ENCODE measurements at places on chromosomes 2 and 18. TPM values are rescaled to one million over a fixed set of nuclear protein-coding genes. Genes with fewer than 3 reads are reported as not detected.

Gene ABCG8
- total RNA-seq = not detected

Gene DSG1
- not detected for total RNA-seq

Gene GNAL
- total RNA-seq = 0.15 TPM

Gene OTOS
- total RNA-seq = not detected

Gene COLEC12
- 27.1 TPM for total RNA-seq

Gene PAX8
- total RNA-seq = under 0.01 TPM

Gene MYCN
- total RNA-seq = 0.65 TPM

Gene ZNF804A
- under 0.01 TPM for total RNA-seq

Gene CREG2
- 0.97 TPM for total RNA-seq

Gene MMADHC
- 243 TPM for total RNA-seq

Gene PSMG2
- total RNA-seq = 82.2 TPM

Gene ARHGEF4
- total RNA-seq = not detected

Gene MARCHF4
- total RNA-seq = 6.2 TPM

Gene GALNT14
- total RNA-seq = 2.6 TPM

Gene DYNAP
- total RNA-seq = not detected

Gene ANKRD29
- not detected for total RNA-seq

Gene KCNG2
- not detected for total RNA-seq

Gene GALNT3
- total RNA-seq = 0.32 TPM

Gene CDK15
- total RNA-seq = 0.30 TPM

Gene C2orf92
- total RNA-seq = 2.3 TPM

Gene LIMS3
- total RNA-seq = 11.4 TPM

Gene NRP2
- total RNA-seq = 17.3 TPM

Gene IFIH1
- total RNA-seq = 8.4 TPM

Gene OSR1
- total RNA-seq = not detected

Measured in epithelial cell of umbilical artery (primary cell).